Iris pigment epithelial cell (primary cell): ENCODE measurements at places on chromosomes 13 and 19.

GRCh38 chr13:58729361-58729760 lies 1097.8 kb downstream of the PCDH17 start:
- no peak for DNase-seq

DNA sequence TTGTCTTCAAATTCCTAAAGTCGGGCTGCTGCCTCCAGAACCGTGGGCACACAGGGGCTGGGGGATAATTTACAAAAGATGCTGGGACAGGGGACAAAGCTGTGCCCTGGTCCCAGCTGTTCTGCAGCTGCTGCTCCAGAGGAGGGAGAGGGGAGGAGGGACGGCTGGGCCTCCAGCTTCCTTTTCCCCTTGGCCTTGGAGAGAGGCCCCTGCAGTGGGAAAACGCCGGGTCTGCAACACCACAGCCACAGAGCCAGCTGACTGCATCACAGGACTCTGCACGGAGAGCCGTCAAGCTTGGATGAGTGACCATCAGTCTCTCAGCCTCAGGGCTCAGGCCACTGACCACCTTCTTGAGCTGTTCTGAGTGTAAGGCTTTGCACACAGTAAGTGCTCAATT lies 6.1 kb downstream of the DOCK6 start:
- DNase-seq = no peak

DNA sequence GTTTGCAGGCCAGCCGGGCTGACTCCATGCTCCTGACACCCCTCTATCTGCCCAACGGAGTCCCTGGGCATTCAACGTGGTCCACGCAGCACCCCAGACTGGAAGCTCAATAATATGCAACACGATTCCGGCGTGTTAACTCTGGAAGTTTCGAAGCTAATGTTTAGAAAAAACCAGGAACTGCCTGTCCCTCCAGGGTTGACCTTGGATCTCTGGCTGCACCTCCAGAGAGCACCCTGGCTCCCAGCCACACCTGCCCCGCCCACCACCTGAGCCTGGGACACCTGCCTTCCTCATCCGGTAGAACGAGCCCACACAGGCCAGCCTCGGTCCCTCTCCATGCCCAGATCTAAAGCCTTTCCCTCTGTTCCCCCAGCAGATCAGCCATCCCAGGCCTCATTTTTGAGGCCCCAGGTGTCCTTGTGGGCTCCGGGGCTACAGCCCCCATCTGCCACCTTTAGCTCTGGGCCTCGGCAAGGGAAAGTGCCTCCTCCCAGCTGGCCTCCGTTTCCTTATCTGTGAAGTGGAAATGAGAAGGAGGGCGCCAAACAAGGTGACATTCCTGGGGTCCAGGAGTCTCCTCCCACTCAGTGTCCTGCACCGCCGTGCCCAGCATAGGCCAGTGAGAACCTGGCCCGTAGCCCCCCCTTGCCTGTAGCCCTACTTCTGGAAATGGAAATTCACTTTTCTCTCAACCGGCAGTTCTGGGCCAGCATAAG lies 38.7 kb downstream of the KLF2 start:
- no peak for DNase-seq

DNA sequence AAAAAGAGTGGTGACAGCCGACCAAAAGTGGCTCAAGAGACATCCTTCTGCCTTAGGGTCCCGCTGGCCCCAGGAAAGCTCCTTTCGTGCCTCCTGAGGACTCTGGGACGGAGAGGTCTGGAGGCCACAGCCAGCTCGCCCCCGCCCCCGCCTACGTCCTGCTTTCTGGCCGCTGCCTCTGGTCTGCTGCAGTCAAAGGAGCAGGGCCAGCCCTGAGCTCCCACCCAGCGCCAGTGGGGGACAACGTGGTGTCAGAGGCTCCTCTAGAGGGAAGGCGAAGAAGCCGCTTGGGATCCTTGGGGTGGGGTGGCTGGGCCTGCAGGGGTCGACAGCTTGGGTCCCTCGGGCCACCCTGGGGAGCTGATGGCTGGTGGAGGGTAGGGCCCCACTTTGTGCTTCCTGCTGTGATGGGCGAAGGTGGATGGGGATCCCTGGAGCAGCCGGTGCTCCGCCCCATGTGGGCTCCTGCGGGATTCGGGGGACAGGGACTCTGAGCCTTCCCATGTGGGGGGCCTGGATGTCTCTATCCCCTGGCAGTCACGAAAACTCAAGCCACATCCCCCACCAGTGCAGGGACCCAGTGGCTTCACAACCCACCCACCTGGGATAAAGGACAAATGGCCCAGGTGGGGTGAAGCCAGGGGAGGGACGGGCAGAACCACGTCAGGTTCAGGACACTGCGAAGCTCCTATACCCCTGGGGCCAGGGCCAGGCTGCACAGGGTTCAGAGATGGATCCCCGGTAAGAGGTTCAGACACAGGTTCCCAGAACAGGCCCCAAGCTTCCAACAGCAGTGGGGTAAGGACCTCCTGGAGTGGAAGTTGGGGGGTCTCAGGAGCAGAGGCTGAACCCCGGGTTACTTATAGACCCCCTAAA lies 9.0 kb upstream of the DIRAS1 start:
- no peak for DNase-seq

DNA sequence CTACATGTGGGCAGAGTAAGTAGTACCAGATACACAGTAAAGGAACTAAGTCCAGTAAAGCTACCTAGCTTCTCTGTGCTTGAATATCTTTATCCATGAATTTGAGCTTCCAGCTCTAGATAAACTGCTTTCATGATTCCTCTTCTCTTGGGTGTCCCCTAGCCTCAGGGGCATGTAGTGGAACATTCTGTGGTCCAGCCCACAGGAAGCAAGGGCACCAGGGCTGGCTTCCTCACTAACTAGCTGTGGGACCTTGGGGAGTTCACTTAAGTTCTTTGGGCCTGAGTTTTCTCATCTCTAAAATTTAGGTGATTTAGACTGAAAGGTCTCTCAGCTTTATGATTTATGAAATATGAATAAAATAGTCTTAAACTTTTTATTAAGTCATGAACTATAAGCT lies 185.7 kb downstream of the KATNAL1 start:
- DNase-seq = no peak

DNA sequence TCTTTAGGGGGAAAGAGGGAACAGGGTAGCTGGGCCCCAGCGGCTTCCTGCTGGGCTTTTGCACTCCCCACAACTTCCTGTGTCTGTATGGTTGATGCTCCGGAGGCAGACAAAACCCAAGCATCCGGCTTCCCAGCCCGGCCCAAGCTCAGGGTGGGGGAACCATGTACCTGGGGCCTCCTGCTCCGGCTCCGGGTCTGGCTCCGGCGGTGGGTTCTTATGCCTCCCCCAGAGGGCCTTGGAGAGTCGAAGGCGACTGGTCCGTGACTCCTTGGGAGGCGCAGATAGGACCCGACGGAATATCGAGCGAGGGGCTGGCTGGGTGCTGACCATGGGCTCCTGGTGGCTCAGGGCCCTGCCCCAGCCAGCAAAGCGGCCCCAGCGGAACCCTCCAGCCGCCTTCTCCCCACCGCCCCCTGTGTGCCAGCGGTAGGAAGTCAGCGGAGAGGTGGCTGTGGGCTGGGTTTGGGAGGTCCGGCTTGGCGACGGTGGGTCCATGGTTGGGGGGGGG lies 428 bp downstream of the RASAL3 start:
- no peak for DNase-seq
